ENCODE measurements at places on chromosomes 5 and 9.

DNA sequence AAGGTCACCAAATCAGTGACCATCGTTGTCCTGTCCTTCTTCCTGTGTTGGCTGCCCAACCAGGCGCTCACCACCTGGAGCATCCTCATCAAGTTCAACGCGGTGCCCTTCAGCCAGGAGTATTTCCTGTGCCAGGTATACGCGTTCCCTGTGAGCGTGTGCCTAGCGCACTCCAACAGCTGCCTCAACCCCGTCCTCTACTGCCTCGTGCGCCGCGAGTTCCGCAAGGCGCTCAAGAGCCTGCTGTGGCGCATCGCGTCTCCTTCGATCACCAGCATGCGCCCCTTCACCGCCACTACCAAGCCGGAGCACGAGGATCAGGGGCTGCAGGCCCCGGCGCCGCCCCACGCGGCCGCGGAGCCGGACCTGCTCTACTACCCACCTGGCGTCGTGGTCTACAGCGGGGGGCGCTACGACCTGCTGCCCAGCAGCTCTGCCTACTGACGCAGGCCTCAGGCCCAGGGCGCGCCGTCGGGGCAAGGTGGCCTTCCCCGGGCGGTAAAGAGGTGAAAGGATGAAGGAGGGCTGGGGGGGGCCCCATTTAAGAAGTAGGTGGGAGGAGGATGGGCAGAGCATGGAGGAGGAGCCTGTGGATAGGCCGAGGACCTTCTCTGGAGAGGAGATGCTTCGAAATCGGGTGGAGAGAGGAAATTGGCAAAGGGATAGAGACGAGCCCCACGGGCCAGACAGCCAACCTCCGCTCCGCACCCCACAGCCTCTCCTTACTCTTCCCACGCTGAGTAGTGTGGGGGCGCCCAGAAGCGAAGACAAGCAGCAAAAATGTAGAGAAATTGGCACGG is 1.7 kb downstream of the RXFP3 start:
- DNase-seq, result no peak

- no peak for DNase-seq
These were observed 236.3 kb downstream of the NSG2 start for GRCh38 chr5:174281855-174282254.

DNA sequence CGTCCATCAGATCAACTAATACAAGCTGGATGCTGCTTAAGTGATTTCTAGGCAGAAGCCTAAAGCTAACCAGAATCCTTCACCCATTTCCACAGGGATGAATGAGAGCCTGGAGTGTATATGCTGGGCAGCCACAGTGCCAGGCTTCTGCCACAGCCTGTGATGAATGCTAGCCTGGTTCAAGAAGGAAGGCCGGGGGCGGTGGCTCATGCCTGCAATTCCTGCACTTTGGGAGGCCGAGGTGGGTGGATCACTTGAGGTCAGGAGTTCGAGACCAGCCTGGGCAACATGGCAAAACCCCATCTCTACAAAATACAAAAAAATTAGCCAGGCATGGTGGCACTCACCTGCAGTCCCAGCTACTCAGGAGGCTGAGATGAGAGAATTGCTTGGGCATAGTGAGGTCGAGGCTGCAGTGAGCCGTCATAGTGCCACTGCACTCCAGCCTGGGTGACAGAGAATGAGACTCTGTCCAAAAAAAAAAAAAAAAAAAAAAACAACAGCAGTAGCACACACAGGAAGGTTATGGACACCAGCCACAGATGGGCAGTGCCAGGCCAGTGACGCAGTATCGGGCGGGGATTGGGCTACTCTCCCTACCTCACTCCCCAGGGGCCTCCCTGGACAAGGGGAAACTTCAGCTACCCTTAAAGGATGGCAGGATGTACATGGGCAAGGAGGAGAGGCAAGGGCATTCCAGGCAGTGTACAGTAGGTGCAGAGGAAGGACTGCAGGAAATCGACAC is 23.1 kb upstream of the HMCN2 start:
- DNase-seq, result no peak

DNA sequence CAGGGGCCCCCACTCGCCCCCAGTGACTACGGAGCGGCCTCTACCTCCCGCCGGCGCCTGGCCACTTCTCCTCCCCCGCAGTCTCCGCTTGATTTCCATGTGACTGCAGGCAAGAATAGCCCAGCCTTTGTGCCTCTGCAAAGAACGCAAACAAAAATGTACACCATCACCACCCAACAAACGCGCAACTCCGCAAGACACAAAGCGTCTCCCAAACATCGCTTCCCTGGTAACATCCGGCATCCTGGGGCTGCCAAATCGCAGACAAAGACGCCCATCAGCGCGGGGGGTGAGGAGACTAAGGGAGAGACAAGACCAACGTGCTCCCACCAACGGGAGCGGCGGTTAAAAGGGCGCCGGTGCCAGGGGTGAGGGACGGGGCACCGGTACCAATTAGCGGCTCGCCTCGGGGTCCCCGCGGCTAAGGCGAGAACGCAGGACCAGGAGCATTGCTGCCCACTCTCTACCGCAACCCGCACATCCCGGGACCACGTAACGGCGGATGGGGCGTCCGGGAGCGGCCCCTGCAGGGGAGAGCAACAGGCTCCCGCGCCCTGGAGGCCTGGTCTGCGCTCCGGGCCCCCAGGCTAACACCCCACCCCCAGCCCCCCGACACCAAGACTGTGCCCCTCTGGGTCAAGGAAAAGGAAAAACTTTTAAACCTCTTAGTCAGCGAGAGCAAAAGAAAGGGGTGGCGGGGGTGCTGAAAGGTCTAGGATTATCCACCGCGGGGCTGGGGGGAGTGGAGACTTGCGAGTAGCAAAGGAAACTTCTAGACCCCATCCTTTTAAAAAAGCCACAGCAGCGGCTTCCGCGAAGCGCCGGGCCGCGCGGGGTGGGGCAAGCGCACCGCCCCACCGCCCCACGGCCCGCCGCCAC is 885 bp downstream of the MPDZ start:
- DNase-seq, result peak; percentile 77

GRCh38 chr5:149206524-149207141 is 65.0 kb upstream of the AFAP1L1 start:
- DNase-seq, result no peak

DNA sequence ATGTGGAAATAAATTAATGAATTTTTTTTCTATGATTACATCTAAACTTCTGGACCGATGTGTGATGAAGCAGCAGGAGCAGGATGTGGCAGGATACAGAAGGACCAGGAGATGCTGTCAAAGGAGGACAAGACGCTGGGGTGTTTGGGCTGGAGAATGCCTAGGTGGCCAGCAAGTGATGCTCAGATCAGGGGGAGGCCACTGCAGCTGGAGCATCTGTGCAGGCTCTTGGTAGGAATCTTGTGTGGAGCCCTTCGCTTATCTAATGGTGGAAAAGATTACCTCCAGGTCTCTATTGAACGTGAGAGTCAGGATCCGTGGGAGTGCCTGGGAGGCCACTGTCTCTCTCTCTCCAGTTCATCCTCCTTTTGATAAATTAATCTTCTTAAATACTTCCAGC is 79.8 kb downstream of the MRPL36 start:
- DNase-seq, result no peak

GRCh38 chr5:44389090-44389822 is at the start of gene FGF10:
Gene FGF10, minus strand, starts transcription at chr5:44389420. Its CDS starts 738 bp downstream, at chr5:44388682.
- DNase-seq, result no peak

- DNase-seq, result peak; percentile 82
These were observed 28.3 kb upstream of the NIPAL4 start for GRCh38 chr5:157431544-157432200.

GRCh38 chr9:135980926-135981630 is 19.9 kb upstream of the UBAC1 start:
- no peak for DNase-seq

DNA sequence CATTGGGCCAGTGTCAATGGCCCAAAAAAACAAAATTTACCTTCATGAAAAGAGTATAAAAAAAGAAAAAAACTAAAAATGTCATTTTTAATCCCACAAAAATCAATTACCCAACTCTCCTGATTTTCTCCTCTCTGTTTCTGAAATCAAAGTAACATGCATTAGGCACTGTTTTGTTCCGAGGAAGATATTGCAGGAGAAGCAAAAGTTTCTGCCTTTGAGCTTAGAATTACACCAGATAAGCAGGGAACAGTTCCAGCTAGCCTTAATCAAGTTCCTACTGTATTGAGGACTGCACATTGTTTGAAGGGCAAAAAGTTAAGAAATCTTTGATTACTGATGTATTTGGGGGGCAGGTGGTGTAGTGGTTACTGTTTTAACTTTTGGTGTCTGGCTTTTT is 1.1 kb upstream of the PRKAA1 start:
- no peak for DNase-seq

DNA sequence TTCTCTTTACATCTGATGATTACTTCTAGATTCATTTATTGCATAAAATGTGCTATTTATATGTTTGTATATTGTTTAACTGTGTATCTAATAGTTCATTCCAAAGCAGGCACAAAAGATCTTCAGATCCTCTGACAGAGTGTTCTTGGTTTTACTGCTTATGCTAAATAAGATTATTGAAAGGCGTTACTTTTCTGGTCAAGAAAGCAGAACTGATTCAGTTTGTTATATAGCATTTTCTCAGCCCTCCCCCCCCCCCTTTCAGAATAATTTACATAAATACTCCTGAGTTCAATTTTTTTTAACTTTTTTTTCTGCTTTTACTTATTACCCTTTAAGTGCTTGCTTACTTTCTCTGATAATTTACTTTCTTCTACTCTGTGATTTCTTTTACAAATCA is 15.4 kb downstream of the CDC42SE2 start:
- DNase-seq, result no peak

DNA sequence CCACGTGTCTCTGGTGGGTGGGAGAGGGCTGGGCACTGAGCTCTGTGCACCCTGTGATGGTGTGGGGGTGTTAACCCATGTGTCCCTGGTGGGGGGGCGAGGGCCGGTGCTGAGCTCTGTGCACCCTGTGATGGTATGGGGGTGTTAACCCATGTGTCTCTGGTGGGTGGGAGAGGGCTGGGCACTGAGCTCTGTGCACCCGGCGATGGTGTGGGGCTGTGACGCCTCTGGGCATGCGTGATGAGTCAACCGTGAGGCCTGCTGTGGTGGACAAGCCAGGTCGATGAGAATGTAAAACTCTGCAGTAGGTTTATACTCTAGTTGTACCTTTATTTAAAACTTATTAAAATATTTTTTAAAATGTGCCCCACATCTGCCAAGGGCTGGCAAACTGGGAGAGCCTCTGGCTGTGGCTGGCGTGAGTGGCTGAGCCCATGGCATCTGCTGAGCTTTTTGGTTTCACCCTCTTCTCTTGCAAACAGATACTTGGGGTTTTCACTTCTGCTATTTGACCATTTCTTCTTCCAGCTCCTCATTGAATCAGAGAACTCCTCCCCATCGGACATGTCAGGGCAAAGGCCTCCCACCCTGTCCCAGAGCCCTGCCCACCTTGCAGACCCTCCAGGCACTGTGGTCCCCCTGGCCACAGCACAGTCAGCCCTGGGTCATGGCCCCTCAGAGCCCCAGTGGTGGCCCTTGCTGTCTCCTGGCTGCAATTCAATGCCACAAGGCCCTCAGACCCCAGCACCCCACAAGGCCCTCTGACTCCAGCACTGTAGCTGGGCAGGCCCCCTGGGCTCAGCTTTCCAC is 18.5 kb upstream of the EXOC3 start:
- DNase-seq, result peak; percentile 82

DNA sequence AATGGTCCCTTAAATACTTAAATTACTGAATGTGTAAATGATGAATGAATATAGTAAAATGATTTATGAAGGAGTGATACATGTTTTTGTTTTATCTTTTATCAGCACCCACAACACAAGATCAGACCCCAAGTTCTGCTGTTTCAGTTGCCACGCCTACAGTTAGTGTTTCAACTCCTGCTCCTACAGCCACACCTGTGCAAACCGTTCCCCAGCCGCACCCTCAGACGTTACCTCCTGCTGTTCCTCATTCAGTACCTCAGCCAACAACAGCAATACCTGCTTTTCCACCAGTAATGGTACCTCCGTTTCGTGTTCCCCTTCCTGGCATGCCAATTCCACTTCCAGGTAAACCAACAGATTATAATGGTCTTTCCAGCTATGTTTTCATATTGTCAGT is 16.3 kb downstream of the TCERG1 start:
- DNase-seq, result no peak

DNA sequence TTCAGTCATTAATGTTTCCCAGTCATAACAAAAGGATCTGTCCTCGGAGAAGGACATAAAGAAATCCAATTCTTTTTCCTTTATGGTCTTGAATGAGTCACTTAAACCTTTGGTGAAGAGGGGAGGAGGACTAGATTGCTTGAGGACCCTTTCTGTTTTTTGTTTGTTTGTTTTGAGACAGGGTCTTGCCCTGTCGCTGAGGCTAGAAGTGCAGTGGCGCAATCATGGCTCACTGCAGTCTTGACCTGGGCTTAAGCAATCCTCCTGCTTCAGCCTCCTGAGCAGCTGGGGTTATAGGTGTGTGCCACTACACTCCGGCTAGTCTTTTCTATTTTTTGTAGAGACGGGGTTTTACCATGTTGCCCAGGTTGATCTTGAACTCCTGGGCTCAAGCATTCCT is 12.3 kb downstream of the TIGD6 start:
- DNase-seq, result no peak

GRCh38 chr9:91420501-91421127 is 3.0 kb downstream of the NFIL3 start:
- peak; percentile 29 for DNase-seq

- DNase-seq, result no peak
These were observed 81.7 kb downstream of the GNAQ start for GRCh38 chr9:77949751-77950436.

GRCh38 chr5:171783051-171783450 is 2.6 kb upstream of the SMIM23 start:
- DNase-seq, result no peak

DNA sequence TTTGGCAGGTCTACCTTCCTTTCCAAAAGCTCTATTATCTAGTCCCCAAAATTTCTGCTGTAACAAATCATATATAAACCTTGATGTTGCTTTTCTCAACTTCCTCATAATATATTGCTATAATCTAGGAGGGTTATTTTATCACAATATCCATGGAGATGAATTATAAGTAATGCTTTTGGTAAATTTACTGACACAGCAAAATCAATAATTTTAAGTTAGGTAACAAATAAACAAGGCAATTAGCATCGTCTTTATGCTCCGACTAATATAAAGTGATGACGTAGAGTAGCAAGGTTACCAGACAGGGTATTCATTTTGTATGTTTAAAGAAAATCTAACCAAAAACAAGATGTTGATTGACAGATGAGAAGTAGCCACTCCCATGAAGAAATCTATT is 132.3 kb upstream of the ST8SIA4 start:
- DNase-seq, result no peak

DNA sequence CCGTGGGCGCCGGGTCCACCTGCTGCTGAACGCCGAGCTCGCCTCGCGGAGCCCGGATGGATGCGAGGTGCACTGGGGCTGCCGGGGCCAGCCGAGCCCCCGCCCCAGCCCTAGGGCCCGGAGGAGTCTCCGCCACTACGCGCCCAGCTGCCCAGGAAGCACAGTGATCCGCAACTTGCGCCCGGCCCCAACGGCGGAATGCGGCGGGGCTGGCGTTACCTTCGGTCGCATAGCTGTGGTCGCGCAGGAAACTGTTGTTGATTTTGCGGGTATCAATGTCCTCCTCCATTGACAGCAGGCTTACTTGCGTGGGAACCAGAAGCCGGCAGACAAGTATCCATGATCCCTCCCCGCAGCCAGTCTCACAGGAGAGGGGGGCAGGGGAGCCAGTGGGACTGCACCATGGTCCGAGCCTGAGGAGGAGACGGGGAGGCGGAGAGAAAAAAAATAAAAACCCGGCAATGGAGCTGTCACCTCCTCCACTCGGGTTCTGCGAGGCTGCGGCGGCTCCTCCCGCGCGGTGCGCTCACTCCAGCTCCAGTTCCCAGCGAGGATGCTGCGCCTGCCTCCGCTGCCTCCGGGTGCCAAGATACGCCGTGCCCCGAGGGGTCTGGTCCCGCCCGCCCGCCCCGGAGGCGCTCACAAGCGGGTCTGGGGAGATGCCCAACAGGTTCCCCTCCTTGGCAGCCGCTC is 628 bp downstream of the PPP2R2B start:
- DNase-seq, result peak; percentile 9

Data from EH (cell line).